ENCODE measurements at places on chromosomes 7 and 10.

DNA sequence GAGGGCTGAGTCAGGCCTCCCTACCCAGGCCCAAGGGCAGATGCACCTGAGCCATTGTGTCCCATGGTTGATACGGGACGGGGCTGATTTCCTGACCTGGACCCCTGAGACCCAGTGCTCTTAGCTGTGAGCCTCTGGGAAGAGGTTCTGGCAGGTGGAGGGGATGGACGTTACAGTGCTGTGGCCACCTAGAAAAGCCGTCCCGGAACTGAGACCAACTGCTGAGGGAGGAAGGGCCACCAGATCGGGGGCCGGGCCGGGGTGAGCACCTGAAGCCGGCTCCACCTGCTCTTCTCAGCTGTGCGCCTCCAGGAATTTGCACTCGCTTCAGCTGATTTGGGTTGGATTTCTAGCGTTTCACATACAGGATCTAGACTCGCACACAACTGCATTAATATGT, 35.4 kb downstream of the CHST12 start:
- DNase-seq = no peak

GRCh38 chr10:18203471-18203870, 63.2 kb downstream of the CACNB2 start:
- DNase-seq = no peak

GRCh38 chr10:133028158-133028557, 59.6 kb upstream of the ADGRA1 start:
- no peak for DNase-seq

- DNase-seq = no peak
Observed at GRCh38 chr10:22610610-22611009, 103.8 kb downstream of the PIP4K2A start.

GRCh38 chr10:93113042-93113441, 39.3 kb downstream of the CYP26A1 start:
- no peak for DNase-seq

GRCh38 chr10:12237265-12238220, 41.6 kb downstream of the CDC123 start:
- no peak for DNase-seq

GRCh38 chr7:68420342-68421192, 1177.7 kb upstream of the AUTS2 start:
- DNase-seq = no peak

DNA sequence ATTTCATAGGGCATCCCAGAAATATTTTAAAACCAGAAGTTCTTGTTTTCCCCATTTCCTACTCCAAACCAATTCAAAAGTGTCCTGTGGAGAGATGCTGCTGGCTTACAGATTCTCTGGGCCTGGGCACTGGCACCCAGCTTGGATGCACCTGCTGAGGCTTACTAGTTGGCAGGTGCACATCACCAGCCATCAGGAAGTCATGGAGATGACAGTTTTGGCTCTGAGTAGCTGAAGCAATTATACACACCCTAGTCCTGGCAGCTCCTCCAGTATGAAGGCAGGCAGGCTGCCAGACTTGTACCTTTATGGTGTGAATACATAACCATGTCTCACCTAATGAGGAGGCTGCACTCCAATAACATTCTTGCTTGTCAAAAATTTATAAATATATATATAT, 276.6 kb upstream of the GHITM start:
- DNase-seq = no peak

DNA sequence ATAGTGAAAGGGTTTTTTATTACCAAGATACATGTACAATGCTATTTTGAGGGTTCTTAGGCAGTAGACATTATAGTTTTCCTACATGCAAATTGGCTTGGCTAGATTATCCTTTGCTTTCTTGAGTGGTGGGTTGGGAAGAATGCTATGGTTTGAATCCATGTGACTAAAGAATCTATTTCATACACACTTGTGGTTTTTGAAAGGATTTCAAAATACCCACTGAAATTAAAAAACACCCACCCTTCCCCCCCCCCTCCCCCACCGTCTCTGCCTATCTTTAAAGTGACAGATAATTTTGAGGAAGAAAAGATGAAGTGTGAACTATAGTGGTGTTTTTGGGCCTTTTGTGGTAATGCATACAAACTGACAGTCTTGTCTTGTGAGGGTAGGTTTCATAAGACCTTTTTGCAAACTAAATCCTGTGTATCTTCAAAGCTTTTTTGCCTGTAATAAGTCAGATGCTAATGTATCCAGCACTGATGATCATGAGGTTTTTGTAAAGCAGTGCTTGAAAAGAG, 90.9 kb downstream of the TPST1 start:
- DNase-seq = no peak

DNA sequence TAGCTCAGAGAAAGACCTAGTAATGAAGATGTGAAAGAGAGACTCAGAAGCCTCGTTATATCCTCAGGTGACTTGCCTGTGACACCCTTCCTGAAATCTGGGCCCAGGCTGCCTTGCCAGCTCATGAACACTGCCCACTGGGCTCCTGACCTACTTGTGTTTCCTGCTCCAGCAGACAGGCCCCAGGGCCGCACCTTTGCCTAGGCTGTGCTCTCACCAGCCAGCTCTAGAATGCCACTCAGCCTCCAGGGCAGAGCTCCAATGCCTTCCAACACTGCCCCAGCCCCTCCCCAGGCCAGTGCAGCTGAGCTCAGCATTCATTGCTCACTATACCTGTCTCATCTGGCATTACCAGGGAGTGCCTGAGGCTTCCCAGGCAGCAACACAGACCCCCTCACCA, 94.3 kb downstream of the DLG5 start:
- no peak for DNase-seq
